ENCODE measurements at places on chromosomes 11 and 22. TPM values are rescaled to one million over a fixed set of nuclear protein-coding genes. Genes with fewer than 3 reads are reported as not detected.

The DLG2 gene
- total RNA-seq: 19.8 TPM

The OR10A2 gene
- total RNA-seq: not detected

The DDX25 gene
- 20.7 TPM for total RNA-seq

The GLB1L2 gene
- total RNA-seq: 12.3 TPM

The SYTL2 gene
- 7.2 TPM for total RNA-seq

The TSSK2 gene
- not detected for total RNA-seq

The TREH gene
- not detected for total RNA-seq

The DRD4 gene
- total RNA-seq: 1.0 TPM

The OR10S1 gene
- not detected for total RNA-seq

The KCNJ5 gene
- total RNA-seq: not detected

The GNG3 gene
- total RNA-seq: 0.82 TPM

The MRGPRX3 gene
- total RNA-seq: not detected

The MS4A7 gene
- not detected for total RNA-seq

The MRPL17 gene
- 26.7 TPM for total RNA-seq

The KDM4E gene
- total RNA-seq: not detected

The OR5B21 gene
- total RNA-seq: not detected

The POU2AF1 gene
- total RNA-seq: not detected

The FIBIN gene
- 0.66 TPM for total RNA-seq

The C1QTNF4 gene
- 6.6 TPM for total RNA-seq

The MMP11 gene
- total RNA-seq: 12.1 TPM

The LRRC4C gene
- total RNA-seq: 0.35 TPM

The IFITM10 gene
- not detected for total RNA-seq

The CARD18 gene
- not detected for total RNA-seq

The TRIM29 gene
- total RNA-seq: 0.28 TPM

The MFRP gene
- 0.03 TPM for total RNA-seq

The OR4D5 gene
- not detected for total RNA-seq

The DDTL gene
- 1.5 TPM for total RNA-seq

Data from GM23338 (cell line).